Vagina (tissue), 2 donors: ENCODE measurements at places on chromosomes 7 and 10. TPM values are rescaled to one million over a fixed set of nuclear protein-coding genes. Genes with fewer than 3 reads are reported as not detected.

DNA sequence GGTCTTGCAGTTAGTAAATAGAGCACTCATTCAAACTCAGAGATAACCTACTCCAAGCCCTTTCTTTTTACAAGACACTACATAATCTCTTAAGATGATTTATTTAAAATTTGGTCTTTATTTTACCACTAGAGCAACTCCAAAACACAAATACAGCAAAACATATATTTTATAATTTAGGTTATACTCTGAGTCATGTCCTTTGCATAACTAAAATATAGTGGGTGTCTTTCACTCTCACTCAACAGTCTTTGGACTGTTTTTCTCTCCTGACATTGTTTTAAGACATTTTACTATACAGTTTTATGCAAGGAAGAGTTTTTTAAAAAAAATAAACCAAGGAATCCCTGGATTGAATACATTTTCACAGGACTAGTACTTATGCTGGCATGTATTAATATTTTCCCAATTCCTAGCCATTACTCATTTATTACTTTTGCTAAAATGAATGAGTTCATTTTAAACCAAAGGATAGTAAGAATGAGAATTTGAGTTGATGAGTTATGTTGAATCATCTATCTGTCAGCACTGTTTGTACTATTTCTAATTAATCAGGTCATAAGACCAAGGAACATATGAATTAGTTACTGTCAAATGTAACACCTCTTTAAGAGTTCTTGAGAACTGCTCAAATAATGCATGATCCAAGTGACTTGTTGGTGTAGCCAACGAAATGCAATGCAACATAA lies 303.1 kb upstream of the FZD1 start:
- no peak for DNase-seq

Gene OLAH
- 4.9 TPM for total RNA-seq

Gene PNLIPRP1
- total RNA-seq: not detected

Gene CLDN4
- 29.5 TPM for total RNA-seq

- no peak for DNase-seq
Observed at GRCh38 chr7:39951226-39952194, 1.5 kb downstream of the CDK13 start.

Gene ALOX5
- total RNA-seq: 22.8 TPM

GRCh38 chr7:2794836-2795636 lies 49.1 kb downstream of the GNA12 start:
- DNase-seq: no peak

DNA sequence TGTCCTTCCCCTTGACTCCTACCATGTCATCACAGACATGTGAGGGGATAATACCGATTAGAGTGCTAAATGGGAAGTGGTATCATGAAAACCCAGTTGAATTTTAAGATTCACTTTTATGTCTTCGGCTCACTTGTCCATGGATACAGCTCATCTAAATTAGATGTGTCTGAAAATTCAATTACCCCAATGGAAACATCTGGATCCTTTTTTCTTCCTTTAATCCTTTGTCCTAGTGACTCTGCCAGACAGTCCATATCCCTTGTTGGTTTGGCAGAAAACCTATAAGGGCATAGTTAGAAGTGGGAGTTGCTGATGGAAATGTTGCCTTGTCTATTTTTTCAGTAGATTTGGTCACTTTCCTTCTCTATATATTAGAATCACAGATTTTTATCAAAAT lies 271.9 kb downstream of the MTERF1 start:
- DNase-seq: no peak

DNA sequence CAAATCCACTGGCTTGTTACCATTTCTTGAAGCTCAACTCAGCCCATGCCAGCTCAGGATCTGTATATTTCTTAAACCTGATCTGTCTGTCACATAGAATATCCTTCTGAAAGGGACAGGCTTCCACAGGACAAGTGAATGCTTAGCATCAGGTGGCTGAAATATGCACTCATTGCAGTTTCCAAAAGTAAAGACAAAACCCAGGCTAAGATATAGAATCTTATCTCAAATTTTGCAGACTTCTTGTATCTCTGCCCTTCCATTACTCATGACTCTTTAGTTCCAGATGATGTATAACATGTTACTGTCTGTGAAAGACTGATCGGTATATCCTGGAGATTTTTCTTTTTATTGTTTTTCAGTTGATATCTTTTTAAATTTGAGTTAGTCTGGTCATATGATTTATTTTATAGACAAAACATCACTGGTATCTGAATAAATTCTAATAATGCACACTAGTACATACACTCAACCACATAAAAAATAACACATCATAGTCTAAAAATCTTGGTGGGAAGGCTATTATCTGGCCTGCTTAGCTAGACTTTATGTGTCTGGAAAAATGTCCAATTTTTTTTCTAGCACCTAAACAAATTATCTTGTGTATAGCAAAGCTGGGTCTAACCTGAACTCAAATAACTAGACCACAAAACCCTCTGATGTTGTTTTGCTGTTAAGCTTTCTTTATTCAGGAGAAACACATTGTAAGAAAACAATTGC lies 182.6 kb downstream of the ADAM12 start:
- no peak for DNase-seq

GRCh38 chr10:61325223-61325960 lies 127.8 kb downstream of the TMEM26 start:
- DNase-seq: no peak

DNA sequence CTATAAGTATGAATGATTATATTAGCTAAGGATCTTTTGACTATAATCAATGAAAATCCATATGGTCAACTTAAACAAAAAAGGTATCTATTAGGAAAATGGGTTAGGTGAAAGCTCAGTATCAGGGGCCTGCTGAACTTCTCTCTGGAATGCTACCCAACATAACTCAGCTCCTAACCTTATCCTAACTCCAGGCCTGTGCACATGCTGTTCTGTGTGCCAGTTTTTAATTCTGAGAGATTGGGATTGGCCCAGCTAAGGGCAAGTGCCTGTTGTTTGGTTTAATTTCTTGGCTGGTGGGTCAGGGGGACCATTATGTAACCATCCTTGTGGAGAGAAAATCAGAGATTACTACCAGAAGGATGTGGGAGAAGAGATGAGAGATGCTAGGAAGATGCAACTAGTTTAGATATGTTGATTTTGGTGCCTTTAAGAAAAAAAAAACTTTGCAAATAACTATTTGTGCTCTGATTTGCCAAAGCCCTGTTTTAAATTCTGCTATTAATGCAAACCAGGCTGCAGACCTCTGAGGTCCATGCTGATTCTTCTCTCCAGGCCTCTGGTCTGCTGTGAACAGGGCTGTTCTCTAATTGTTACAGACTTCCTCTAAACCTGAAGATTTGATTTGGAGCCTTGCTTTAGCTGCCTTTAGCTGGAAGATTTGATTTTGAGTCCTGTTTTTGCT lies 23.9 kb upstream of the HDAC9 start:
- DNase-seq: no peak

DNA sequence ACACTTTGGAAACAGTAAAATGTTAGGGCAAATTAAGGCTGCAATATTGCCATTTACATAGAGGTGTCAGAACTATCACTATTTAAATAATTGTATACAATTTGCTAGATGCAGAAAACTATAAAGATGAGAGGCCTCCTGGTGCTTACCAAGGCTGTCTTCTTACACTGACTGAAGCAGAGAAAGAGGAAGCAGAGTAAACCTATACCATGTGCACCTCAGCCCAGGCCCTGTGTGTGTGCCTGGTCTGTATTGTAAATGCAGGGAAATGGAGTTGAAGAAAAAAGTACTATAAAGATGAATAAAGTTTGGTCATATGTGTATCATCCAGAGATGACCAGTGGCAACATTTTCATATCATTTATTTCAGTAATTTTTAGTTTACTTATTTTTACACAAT lies 29.2 kb downstream of the ELMO1 start:
- no peak for DNase-seq

GRCh38 chr10:3239066-3239919 lies 66.7 kb upstream of the PITRM1 start:
- no peak for DNase-seq

GRCh38 chr10:132514821-132515520 lies 22.6 kb upstream of the INPP5A start:
- DNase-seq: no peak

DNA sequence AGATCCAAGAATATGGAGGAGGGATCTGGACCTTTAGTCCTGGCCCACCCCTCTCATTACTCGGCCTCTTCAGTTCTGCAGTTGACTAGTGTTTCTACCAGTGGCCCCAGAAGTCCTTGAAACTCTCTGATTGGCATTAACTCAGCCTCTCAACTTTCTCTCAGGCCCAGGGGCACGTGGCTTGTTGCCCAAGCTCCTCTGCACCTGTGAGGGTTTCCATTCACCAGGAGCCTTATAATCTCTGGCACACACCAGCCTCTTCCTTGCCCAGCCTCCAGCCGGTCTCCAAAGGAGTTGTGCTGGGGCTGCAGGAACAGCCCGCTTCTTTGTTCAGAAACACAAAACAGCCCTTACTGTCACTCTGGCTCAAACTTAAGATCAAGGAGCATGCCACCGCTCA lies 47.6 kb upstream of the ZPBP start:
- no peak for DNase-seq

GRCh38 chr7:80253653-80254052 lies 119.0 kb downstream of the GNAI1 start:
- no peak for DNase-seq

DNA sequence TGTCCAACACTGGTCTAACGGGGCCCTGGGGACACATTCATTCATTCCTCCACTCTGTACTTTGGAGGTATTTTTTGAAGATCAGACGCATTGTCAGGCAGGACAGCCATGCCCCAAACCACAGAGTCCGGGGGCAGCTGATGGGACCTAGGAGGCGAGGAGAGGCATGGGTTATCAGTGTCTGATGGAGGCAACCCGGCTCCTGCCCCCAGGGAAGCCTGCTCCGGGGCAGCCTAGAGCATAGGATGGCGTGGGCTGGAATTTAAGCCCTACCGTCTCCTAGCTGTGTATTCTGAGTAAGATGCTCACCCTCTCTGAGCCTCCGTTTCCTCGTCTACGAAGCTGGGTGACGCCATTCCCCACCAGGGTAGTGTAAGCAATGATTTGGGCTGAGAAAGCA lies 55.4 kb upstream of the ELN start:
- DNase-seq: no peak

DNA sequence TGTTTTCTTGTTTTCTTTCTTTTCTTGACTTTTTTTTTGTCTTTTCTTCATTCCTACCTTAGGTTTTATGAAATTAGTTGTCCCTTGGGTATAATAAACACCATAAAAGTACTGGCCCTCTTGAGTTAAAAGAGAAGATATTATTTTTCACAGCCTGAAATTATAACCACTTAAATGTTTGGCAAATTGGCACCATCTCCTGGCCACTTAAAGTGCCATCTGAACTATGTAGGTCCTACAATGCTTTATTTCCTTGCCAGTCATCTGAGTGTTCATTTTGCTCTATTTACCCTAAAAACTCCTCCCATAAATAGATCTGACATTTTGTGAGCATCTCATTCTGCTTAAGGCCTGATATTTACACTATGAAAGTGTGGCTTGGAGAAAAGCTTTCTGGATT lies 98.9 kb upstream of the PRKCQ start:
- no peak for DNase-seq

Gene DPP6
- total RNA-seq: 7.9 TPM

DNA sequence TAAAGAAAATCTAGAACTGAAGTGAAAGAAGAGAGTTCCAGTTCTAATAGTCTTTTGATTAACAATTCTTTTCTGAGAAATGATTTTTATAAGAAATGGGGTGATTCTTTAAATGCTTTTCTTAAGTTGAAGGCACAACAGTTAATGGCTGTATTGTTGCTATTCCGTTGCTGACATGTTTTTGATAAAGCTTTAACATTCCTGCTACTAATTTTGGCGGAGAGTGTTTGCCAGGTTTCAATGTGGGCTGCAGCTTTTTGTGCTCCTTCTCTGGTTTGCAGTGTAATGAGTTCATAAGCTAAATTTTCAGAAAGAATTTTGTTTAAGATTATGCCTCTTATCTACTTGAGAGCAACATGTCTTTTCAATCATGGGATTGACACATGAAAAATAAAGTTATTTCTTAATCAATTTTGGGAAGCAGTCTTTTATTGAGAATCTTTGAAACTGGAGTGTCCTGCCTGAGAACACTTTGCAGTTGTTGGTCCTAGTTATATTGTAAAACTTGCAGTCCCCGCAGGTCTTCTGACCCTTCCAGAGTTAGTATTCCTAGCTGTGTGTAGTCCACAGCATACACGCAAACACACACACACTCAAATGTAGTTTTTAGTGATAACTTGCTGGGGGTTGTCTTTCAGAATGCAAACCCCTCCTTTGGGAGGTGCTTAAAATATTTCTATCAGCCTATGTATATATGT lies 56.7 kb downstream of the COL17A1 start:
- DNase-seq: no peak

DNA sequence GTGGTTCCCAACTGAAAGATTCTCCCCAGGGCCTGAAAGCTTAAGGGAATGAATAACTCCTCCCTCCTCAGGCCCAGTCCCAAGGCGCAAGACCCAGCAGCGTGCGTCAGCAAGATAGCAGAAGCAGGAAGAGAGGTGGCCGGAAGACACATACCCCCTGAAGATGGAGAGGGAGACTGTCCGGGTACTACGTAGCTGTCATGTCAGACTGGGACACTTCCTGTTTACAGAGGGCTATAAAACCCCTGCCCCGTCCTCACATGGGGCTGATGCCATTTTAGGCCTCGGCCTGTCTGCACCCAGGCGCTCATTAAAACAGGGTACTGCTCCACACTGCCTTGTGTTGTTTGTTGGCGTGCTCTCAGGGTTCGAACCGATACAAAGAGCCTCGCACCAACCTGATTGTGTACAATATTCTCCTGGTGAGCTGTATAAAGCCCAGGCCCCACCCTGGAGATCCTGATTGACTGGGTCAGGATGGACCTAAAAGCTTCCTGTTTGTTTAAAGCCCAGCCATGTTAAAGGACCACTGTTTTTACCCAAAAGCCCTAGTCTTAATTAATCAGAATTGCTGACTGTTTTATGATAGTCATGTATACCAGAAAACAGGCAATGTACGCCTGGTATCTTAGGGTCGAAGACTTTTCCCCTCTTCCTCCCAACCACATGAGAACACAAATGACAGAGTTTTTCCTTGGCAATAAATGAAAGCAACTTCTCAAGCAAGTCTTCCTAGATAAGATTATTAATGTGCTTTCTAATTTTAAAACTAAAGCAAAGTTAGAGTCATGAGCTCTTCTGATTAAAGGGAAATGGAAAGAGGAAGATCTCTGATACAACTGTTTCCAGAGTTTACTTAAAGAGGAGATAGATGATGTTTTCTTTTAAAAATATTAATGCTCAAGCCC lies 251.5 kb downstream of the DOCK4 start:
- no peak for DNase-seq

DNA sequence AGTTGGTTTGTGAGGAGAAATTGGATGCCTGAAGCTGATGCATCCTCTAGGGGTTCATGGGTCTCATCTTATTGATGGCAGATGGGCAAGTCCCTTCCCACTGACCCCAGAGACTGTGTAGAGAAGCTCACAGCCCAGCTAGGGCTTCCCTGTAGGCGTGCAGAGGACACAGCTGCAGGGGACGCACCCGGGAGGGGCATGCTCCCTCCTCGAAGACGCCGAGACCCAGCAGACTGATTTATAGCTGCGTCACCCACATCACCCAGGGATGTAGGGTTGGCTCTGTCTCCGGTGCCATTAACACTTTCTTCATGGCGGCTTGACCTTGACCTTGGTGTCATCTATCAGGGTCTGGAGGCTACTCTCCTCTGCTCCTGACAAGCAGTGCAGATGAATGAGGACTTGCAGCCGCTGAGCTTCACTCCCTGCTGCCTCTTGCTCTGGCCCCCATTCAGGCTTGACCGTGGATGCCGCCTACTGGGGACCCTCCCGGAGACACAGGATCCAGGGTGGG lies 549.7 kb downstream of the TCERG1L start:
- no peak for DNase-seq
